Fibroblast of lung (primary cell): ENCODE measurements at places on chromosomes 5 and 9. TPM values are rescaled to one million over a fixed set of nuclear protein-coding genes. Genes with fewer than 3 reads are reported as not detected.

CEP72 gene
- 0.92 and 2.4 TPM in 2 replicates for polyA plus RNA-seq

FAF2 gene
- polyA plus RNA-seq, result 54.7 and 55.5 TPM in 2 replicates

TNFSF8 gene
- polyA plus RNA-seq, result not detected in 2 replicates

ZNF354C gene
- 4.4 and 4.5 TPM in 2 replicates for polyA plus RNA-seq

NUDCD2 gene
- polyA plus RNA-seq, result 5.4 and 5.9 TPM in 2 replicates

SPATA31A3 gene
- polyA plus RNA-seq, result not detected in 2 replicates

CCDC192 gene
- polyA plus RNA-seq, result not detected in 2 replicates

MSX2 gene
- 3.1 and 4.5 TPM in 2 replicates for polyA plus RNA-seq

CCL19 gene
- not detected in 2 replicates for polyA plus RNA-seq

IL5 gene
- polyA plus RNA-seq, result not detected in 2 replicates

BHMT gene
- polyA plus RNA-seq, result not detected in 2 replicates

NXNL2 gene
- polyA plus RNA-seq, result 0.44 and 0.50 TPM in 2 replicates

PCA3 gene
- not detected in 2 replicates for polyA plus RNA-seq

PDGFRB gene
- 77.4 and 347 TPM in 2 replicates for polyA plus RNA-seq

JAKMIP2 gene
- 0.51 and 6.5 TPM in 2 replicates for polyA plus RNA-seq

FBN2 gene
- polyA plus RNA-seq, result 22.1 and 43.1 TPM in 2 replicates

RANBP3L gene
- 0.03 and 0.09 TPM in 2 replicates for polyA plus RNA-seq

FAM221B gene
- not detected in 2 replicates for polyA plus RNA-seq

TGFBI gene
- polyA plus RNA-seq, result 525 and 889 TPM in 2 replicates

GFI1B gene
- 0.02 and 0.06 TPM in 2 replicates for polyA plus RNA-seq

IL3 gene
- not detected in 2 replicates for polyA plus RNA-seq

MAP3K1 gene
- polyA plus RNA-seq, result 3.5 and 5.3 TPM in 2 replicates

INSL4 gene
- not detected in 2 replicates for polyA plus RNA-seq

C9orf153 gene
- polyA plus RNA-seq, result 0.06 and 0.17 TPM in 2 replicates

PPP1R2B gene
- polyA plus RNA-seq, result not detected in 2 replicates

PLPP7 gene
- 2.8 and 3.0 TPM in 2 replicates for polyA plus RNA-seq

SAP30L gene
- 25.1 and 31.5 TPM in 2 replicates for polyA plus RNA-seq

IL4 gene
- not detected in 2 replicates for polyA plus RNA-seq

KIF12 gene
- not detected in 2 replicates for polyA plus RNA-seq

FOXD4L3 gene
- not detected in 2 replicates for polyA plus RNA-seq

SLC31A2 gene
- 15.7 and 17.8 TPM in 2 replicates for polyA plus RNA-seq

RXRA gene
- 11.5 and 13.3 TPM in 2 replicates for polyA plus RNA-seq

PDE6A gene
- polyA plus RNA-seq, result 0.02 TPM in 1 of 2 replicates, not detected in the other
